Tibial artery (tissue), 4 donors: ENCODE measurements at places on chromosomes 13 and 19.
A peak's percentile ranks its signal among the peaks of the same experiment; 100 is the strongest.

GRCh38 chr19:1992759-1993260, 22.7 kb downstream of the BTBD2 start:
- no peak for DNase-seq

DNA sequence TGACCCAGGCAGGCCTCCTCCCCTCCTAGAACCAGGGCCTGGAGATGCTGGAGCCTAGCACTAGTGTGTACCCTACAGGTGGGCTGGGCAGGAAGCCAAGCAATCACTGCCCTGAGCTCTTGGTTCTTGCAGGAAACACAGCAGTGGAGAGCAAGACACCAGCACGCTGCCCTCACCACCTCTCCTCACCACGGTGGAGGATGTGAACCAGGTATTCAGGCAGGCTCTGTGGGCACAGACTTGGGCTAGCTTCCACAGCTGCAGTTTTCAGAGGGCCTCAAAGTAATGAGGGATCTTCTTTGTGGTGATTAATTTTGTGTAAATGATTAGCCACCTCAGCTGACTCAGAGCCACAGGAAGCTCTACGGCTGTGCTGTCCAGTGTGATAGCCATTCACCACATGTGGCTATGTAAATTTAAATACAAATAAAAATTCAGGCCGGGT, 13.6 kb upstream of the GPI start:
- DNase-seq: no peak

DNA sequence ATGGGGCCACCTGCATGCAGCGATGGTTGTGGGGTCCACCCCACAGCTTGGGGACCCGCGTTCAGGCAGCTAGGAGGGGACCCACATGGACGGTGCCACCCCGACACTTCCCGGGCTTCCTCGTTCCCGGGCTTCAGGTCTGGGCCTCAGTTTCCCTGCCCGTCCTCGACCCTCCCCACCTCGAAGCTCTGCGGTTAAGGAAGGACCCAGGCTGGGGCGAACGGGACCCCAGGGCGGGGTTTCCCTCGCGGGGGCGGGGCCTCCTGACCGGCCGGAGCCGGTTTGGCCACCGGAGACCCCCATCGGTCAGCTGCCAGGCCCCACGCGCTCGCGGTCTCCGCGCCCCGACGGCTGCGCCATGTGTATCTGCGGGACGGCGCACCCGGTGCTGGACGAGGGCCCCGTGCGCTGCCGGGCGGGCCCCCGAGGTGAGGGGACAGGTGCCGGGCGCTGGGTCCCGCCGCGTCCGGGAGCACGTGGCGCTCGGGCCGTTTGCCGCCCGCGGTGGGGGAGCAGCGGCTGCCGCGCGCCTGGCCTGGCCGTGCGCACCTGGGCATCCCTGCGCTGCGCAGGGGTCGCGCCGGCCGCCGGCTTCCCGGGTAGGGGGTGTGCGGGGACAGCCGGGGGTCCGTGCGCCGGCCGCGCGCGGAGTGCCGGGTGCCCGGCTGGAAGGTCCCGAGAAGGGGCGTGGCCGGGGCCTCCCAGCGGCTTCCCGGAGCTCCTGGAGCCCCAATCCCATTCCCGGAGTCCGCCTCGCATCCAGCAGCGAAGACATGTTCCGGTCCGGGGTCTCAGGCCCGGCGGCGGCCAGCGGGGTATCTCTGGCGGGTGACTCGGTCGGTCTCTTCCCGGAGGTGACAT, 4.2 kb downstream of the ARHGAP45 start:
- no peak for DNase-seq

- DNase-seq: no peak
These were observed 191.5 kb upstream of the ZNF536 start for GRCh38 chr19:30180691-30181090.

GRCh38 chr13:50679321-50679720, 164.2 kb downstream of the DLEU7 start:
- DNase-seq: no peak

GRCh38 chr13:36356058-36356457, 9.9 kb upstream of the SPART start:
- DNase-seq: no peak

GRCh38 chr13:113152691-113152983, 5.8 kb upstream of the PROZ start:
- no peak for DNase-seq

DNA sequence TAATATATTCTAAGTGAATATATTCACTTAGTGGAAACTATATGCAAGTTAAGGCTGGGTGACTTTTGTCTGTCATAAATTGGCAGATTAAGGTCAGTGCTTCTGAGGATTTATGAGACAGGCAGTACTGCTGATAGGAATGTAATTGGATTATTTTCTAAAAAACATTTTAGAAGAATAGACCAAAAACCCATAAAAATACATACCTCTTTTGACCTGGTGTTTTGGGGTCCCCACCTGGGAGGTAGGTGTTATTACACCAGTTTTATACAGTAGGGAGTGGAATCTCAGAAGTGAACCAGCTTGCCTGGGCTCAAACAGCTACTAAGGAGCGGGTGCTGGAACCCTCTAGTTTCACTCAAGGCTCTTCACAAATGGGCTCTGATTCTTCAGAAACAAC, 25.3 kb downstream of the COG3 start:
- DNase-seq: no peak

GRCh38 chr13:105491345-105491744, 1044.1 kb downstream of the EFNB2 start:
- no peak for DNase-seq

GRCh38 chr13:42364613-42365000, 92.7 kb downstream of the AKAP11 start:
- DNase-seq: no peak

DNA sequence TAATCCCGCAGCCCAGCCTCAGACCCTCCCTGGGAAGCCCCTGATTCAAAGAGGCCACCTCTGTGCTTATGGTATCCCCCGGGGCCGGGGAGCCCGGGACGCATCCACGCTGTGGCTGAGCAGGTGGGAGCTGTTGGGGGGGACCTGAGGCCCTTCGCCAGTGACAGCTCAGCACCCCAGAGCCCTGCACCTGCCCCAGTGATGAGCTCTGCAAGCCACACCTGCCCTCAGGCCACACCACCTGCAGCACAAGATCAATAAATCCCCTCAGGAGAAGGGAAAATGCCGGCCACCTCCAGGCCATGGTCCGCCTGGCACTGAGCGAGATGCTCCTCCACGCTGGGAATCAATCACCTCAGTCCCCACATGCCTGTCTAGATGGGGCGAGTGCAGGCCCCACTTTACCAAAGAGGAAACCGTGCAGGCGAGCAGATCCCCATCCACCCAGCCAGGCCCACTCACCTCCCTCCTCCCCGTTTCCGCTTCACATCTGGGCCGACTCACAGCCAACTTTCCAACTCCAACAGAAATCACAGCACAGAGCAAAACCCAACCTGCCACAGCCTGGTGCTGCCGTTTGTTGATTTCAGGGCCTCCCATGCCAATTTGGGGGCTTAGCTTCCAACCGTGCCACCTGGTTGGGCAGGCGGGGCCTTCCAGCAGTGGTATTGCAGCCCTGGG, 12.8 kb downstream of the MOB3A start:
- no peak for DNase-seq

GRCh38 chr13:97082461-97083207, 88.4 kb upstream of the OXGR1 start:
- DNase-seq: no peak

- no peak for DNase-seq
These were observed 18.7 kb downstream of the ZNF586 start for GRCh38 chr19:57788114-57788692.

- DNase-seq: no peak
These were observed 506.2 kb downstream of the GPC5 start for GRCh38 chr13:91904597-91904996.

DNA sequence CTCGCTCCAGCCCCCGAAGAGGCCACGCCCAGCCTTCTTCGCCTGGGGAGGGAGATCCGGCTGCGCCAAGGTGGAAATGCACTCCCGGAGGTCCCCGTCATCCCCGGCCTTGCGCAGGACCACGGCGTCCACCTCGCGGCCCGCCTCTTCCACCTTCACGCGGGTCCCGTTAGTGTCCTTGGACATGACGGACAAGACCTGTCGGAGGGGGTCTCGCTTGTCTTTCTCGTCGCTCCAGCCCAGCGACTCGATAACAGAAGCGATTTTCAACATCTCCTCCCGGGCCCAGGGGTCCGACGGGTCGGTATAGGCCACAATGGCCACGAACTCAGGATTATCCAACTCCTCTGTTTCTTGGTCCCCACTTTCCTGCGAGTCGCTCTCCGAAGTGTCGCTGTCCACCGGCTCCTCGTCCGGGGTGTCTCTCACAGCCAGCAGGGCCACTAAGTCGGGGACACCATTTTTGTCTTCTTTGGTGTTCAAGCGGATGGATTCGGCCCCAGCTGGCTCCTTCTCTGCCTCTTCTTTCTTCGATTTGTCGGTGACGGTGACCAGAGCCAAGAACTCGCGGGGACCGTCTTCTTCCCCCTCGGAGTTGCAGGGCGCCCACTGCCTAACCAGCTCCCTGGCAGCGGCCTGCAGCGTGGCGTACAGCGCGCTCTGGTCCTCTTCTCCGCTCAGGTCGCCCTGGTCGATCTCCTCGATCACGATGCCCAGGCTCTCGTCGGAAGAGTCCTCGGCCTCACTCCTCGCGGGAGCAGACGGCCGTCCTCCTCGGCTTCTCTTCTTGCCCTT, 1.3 kb downstream of the PNMA8B start:
- DNase-seq: no peak

DNA sequence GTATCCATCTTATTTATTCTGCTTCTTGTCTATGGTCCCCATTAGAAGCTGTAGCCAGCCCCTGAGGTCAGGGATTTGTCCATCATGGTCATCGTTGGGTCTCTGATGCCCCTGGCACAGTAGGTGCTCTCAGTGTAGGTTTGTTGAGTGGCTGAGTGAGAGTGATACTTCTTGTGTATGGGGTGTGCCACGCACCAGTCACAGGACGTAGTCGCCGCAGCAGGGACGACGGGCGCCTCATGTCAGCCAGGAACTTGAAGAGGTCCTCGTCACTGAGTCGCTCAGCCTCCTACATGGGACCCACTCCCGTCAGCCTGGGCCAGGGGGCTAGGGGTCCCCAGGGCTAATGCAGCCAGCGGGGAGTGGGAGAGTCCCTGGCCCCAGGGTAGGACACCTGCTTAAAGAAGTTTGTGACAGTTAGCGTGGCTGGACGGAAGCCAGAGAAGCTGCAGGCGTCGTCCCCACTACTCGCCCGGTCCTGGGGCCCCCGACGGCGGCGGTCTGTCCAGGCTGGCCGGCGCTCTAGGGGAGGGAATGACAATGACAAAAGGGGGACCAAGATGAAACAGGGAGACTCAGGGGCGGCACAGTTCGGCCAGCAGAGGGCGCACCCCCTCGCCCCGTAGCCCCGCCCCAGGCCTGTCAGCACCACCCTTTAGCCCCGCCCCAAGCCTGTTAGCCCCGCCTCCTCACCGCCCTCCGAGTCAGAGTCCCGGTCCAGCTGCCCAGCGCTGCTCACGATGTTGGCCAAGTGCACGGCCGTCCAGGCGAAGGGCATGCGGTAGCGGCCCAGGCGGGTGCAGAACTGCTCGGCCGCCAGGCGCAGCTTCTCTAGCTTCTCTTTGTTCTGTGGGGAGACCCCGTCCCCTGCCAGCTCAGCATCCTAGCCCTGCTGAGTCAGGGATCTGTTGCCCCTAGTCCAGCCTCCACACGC, 3.7 kb downstream of the ANGPTL8 start:
- peak; percentile 96 for DNase-seq
